ENCODE measurements at places on chromosomes 13 and 19.

- DNase-seq, result no peak
Observed at GRCh38 chr19:15324791-15325519, 7.4 kb downstream of the BRD4 start.

DNA sequence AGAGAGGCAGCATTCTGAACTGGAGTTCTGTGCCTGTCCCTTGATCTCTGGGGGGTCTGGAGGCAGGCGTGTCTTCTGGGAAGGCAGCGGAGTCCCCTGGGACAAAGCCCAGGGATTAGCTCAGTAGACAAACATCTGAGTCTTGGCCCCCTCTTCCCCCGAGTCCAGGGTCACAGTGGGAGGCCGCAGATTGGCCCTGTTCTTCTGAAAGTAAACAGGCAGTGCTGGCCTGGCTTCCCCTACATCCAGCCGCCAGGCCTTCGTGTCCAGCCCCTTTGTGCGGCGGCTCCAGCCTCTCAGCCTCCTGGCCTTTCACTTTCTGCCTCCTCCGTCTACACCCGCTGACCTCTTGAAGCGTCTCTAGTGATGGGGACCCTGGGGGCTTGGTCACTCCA is 989 bp downstream of the NFILZ start:
- peak; percentile 96 for DNase-seq

DNA sequence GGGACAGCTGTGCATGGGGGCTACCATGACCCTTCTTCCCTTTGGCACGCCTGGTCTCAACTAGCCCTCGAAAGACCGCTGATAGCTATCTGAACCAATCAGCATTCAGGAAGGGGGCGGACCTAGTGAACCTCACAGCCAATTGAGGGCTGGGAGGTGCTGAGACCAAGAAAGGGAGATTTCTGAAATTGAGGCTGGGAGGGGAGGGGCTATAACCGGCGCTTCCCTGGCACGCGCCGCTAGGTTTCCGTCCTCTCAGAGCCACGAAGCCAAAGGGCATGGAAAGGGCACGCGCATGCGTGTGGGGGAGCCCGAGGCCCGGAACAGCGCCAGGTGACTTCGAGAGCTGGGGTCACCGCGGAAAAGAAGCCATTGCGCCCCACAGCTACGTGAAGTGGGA is 4.2 kb upstream of the PAFAH1B3 start:
- DNase-seq, result no peak

- DNase-seq, result no peak
Observed at GRCh38 chr19:38908911-38909310, 3.1 kb downstream of the CCER2 start.

DNA sequence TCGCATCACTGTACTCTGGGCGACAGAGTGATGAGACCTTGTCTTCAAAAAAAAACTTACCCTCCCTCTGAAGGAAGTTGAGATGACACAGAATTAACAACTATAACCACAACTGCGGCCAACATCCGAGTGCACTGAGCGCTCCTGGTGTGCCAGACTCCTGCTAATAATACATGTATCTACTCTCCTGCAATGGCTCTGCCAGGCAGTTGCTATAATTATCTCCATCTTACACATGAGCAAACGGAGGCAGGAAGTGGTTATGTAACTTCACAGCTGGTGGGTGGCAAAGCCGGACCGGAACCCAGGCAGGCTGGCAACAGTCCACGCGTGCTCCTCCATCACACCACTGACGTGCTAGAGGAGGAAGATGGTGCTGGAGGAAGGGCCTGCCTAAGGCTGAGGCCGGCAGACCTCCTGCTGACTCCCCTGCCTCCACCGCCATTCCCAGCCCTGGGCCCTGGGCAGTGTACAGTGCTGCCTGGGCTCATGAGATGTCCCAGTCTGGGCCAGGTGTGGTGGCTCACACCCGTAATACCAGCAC is 12.6 kb downstream of the XRCC1 start:
- DNase-seq, result peak; percentile 89

DNA sequence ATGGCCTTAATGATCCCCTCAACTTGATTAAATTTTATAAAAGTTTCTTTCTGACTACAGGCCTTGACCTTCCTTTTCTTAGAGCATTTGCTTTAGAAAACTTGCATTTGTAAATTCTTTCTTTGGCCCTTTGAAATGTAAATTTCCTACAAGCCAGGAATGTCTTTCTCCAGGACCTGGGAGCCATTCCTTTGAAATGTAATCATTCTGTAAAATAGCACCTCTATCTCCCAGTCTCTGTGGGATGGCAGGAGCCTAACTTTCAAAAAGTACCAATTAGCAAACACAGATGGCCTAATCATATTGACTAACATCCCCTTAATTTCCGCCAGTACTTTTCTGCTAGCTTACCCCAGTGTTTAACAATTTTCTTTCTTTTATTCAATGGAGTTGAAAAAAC is 1394.2 kb upstream of the ATXN8OS start:
- no peak for DNase-seq

DNA sequence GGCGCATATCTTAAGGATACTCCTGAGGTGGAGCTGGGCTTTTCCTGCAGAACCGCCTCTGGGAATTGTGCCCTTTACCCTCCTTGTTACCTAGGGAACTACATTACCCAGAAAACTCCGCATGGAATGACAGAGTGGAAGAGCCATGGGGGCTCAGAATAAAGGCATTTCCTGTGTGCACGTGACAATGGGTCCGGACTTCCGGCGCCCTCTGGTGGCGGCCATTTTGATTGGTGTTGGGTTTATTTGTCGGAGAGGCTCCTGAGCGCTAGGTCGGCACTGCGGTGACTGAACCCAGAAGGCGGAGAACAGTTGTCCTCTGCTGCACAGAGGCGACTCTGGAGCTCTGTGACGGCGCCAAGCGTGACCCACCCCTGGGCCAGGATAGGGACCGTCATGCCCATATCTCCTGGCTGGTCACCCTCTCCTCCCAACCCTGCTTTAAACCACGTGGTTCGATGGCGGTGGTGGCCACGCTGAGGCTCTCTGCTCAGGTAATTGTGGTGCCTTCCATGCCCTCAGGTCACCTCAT is at the start of gene ZNF587B:
ZNF587B (plus strand) TSS at position 229 of the 532 bp plus-strand sequence; CDS start at position 459, 230 bp downstream.
- DNase-seq, result peak; percentile 84

GRCh38 chr13:44255771-44256364 is 117.8 kb upstream of the SERP2 start:
- no peak for DNase-seq

GRCh38 chr13:91240341-91240740 is 107.1 kb upstream of the MIR17HG start:
- DNase-seq, result no peak

DNA sequence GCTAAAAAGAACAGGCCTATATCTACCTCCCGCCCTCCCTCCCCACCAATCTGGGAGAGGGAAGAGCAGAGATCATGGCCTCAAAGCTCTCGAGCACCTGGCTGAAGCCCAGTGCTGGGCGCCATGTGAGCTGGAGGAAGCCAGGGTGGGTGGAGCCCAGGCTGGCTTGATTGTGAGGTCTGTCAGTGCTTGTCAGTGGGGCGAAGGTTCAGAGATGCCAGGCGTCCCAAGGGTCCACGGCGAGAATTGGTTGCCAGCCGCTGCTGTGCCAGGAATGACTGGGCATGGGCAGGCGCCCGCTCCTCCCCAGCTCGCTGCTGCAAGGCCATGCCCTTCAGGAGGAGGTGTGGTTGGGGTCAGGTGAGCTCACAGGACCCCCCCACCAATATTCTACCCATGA is 11.5 kb downstream of the BEST2 start:
- no peak for DNase-seq

GRCh38 chr13:111129465-111130115 is 14.5 kb downstream of the ARHGEF7 start:
- DNase-seq, result no peak

- no peak for DNase-seq
Observed at GRCh38 chr19:52689843-52690368, 44.9 kb downstream of the ZNF611 start.

DNA sequence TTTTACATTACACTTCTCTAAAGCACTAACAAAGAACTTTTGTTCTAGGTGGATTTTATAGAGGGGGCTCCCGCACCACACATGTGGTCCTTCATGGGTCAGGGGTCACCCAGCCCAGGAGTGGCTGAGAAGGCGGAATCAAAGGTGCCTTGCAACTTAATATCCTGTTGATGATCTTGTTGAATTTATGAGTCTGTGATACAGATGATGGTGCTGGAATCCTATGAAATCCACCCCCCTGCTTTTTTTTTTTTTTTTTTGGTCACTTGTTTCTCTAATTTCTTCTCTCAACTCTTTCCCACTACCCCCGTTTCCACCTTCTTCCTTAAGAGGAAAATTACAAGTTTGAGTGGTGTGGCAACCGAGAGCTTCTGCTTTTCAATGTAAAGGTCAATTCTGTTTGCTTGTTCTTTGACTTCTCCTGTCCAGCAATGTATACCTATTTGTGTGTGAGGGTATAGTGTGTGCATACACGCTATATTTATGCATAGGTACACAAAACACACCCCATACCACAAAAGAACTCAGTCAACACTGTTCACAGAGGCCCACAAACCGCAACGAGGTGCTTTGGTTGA is 4.2 kb upstream of the ZIC2 start:
- DNase-seq, result no peak
